ENCODE measurements at places on chromosomes 1 and 21.

- no peak for DNase-seq
Observed at GRCh38 chr1:113353580-113353979, 36.7 kb upstream of the MAGI3 start.

- peak; percentile 49 for DNase-seq
Observed at GRCh38 chr1:241551759-241552638, 19.8 kb downstream of the KMO start.

GRCh38 chr1:69643266-69643665 lies 75.5 kb downstream of the LRRC7 start:
- no peak for DNase-seq

- no peak for DNase-seq
Observed at GRCh38 chr1:214664651-214665433, 61.8 kb downstream of the CENPF start.

DNA sequence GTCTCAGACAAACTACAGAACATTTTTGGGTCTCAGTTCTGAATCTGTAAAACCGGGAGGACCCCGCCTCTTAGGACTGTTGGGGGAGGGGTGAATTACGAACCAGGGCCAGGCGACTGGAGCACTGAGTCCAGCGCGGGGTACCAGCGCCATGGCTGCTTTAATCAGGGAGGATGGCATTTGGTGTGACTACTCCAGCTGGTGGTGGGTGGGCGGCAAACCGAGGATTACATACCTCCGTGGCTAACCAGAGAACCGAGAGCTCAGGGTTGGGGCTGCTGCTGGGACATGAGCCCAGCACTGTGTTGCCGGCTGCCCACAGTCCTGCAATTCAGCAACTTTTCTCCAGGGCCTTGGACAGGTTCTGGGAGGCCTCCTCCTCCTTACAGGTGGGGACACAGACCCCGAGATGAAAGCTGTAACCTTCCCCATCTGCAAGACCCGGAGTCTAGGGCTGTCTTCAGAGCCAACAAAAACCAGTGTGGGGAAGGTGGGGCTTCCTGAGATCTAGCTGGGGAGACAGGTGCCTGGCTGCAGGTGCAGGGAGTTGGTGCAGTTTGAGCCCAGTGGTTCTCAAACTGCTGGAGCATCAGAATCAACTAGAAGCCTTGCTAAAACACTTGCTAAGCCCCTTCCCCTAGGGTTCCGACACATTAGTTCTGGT lies 273.5 kb downstream of the FOXD2 start:
- no peak for DNase-seq

GRCh38 chr1:20160034-20160433 lies 20.9 kb downstream of the PLA2G2F start:
- no peak for DNase-seq

DNA sequence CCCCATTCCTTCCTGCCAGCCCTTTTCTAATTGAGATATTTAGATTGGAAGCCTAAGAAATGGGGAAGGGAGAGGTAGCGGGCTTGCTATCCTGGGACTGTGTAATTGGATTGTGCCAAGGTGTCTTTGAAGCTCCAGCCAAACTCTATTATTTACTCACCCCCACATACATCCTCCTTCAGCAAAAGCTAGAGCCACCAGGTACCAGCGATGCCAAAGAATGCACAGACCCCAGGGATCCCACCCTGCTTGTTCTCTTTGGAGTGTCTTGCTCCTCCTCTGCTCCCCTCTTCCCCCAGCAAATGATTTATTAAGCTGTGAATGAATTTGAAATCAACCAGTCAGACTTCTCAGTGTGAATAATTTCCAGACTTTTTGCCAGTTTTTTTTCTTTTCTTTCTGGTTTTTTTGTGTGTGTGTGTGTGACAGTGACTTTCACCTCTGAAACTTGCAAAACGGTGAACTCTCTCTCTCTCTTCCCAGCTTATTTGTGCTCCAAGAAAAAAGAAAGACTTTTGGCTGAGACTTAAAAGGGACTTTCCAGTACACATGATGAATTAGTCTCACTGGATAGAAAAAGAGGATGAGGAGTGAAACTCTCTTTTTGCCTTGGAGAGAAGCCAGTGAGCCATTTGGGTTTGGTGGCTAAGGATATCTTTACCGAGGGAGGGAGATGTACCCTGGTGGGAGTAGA lies 1.8 kb downstream of the VASH2 start:
- no peak for DNase-seq

DNA sequence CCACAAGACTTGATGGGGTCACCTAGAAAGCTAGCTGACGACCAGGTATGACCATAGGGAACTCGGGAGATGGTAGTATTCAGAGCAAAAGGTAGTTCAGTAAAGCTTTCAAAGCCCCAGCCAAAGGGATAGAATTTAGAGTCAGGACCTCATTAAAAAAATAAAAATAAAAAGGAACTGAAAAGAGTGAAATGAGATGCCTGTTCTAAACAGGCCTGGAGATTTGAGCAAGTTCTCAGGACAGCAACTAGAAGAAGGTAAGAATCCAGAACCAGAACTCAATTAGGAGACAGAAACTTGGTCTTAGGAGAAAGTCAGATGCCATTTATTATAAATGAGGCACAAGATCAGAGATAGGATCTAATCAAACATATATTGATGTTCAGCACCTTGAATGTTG lies 265.5 kb upstream of the CACYBP start:
- DNase-seq, result no peak

GRCh38 chr1:36638268-36638667 lies 155.6 kb upstream of the CSF3R start:
- DNase-seq, result no peak

DNA sequence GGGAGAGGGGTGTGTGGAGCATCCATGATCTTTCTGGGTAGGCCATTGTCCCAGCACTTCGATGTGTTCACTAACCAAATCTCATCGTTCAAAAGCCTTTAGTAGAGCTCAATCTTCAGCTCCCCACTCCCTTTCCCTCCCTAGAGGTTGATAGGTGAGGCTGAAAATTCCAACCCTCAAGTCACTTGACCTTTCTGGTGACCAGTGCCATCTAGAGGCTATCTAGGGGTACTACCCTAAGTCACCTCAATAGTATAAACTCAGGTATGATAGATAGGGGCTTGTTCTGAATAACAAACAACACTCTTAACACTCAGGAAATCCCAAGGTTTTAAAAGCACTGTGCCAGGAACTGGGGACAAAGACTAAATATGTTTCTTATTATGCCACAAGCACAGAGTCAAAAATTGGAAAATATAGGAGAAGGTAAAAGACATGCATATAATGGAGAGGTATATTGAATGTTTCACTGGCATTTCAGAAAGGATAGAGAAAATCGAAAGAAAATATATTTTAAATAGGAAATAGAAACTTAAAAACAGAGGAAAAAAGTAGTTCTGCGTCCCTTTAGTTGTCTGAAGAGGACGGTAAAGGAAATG lies 42.9 kb upstream of the CD53 start:
- peak; percentile 66 for DNase-seq

DNA sequence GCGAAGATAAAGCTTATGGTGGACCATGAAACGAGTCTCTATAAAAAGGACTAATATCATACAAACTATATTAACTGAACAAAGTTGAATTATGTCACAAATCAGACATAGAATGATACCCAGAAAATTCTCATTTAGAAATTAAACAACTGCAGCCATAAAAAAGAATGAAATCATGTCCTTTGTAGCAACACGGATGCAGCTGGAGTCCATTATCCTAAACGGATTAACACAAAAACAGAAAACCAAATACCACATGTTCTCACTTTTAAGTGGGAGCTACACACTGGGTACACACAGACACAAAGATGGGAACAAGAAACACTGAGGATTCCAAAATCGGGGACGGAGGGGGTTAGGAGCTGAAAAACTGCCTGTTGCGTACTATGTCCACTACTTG lies 11.5 kb downstream of the COP1 start:
- DNase-seq, result no peak

DNA sequence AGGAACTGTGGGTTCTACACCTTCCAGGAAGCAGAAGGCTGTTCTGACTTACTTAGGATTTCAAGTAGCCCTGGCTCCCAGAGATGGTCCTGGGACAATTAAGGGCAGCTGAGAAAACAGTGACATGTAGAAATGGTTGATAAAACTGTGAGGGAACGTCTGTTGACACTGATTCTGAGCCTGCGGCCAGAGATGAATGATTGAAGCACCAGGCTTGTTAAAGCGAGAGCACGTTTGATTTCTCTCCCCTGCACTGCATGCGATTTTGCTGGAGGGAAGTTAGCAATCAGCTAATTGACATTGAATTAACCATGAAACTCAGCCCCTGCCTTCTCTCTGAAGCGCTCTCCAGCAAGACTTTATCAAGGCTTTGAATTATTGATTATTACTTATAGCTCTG lies 29.9 kb upstream of the POU3F1 start:
- DNase-seq, result no peak

- DNase-seq, result no peak
Observed at GRCh38 chr1:197197430-197197997, 51.0 kb upstream of the ASPM start.

DNA sequence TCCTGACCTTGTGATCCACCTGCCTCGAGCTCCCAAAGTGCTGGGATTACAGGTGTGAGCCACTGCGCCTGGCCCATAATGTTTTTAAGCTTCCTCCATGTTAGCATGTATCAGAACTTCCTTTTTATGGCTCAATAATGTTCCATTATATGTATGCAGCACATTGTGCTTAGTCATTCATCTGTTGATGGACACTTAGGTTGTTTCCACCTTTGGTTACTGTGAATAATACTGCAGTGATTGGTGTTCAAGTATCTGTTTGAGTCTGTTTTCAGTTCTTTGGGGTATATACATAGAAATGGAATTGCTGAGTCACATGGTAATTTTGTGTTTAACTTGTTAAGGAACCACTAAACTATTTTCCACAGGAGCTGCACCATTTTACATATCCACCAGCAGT lies 17.7 kb downstream of the CMPK1 start:
- no peak for DNase-seq

DNA sequence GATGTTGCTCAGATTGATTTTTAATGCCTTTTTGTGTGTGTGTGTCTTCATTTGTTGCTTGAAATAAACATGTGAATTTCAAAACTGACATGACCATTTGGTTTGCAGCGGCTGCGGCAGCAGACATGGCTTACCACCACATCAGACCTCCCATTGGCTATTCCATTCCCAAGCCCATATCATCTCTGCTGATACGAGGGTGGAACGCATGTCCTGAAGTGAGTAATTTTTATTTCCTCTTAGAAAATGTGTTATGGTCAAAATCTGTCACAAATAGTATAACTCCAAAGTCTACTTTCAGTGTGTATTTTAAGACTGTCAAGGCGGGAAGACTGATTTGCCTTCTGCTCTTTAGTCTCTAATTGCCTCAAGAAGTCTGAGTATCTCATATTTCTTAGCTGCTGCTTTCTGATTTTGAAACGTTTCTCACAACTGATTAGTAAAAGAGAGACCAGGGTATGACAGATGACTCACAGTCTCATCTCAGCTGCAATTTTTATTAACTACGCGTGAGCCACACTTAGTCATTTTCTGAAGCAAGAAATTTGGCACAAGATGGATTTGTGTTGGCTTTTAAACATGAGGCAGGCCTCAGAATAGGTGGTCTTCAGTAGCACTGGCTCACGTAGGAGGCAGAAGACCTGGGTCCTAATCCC lies 49.0 kb downstream of the LRRC53 start:
- DNase-seq, result no peak

DNA sequence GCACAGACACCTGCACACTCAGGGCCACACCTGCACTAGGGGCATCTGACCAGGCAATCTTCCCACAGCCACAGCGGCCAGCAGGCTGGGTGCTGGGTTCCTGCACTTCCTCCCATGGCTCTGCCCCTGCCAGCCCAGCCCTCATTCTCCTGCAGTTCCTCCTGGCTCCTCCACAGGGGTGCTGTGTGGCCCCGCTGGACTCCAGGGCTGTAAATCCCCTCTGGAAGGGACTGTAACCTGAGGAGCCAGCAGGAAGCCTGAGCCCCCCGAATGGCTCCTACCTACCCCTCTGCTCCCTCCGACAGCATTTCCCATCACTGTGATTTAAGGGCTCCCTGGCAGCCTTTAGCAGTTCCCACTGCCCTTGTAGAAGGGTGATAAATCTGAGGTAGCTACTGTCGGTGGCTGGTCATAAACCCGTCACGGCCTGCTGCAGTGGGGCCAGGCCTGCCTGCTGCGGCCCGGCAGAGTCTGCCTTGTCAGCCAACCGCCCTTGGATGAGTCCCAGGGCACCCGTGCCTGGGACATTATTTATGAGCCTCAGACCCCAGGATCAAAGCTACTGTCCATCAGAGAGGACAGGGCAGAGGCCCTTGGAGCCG lies 8.8 kb downstream of the UBL4B start:
- DNase-seq, result no peak

DNA sequence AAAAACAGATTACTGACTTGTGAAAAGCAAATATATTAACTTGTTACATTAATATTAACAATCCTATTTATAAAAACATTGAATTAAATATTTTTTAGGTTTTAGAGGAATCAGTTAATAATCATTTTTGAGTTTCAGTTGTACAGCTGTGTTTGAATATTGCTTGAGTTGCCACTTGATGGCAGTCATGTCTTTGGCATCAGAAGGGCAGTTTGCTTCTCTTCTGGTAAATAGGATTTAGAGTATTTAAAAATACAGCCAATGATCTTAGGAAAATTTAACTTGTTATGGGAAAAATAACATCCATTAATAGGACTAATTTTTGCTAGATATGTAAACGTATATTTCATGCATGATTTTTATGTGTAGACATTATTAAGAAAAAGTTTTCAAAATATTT lies 234.1 kb downstream of the NCAM2 start:
- DNase-seq, result no peak

GRCh38 chr1:144551543-144552424 lies 40.9 kb upstream of the PPIAL4F start:
- peak; percentile 68 for DNase-seq

DNA sequence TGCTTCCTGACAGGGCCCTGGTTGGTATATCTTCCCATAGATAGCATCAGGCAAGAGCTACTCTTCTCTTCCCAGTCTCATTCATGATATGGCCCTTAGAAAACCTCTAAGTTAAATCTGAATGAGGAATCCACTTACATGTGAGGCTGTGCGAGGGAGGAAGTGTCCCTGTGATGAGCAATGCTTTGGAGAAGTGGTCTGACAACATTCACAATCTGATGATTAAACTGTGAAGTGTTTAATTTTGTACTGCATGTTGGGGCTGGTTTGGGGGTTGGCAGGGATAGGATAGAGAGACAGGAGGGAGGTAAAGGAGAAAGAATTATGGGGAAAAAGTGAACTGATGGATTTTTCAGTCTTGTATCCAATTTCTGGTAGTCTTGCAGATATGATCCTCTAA lies 421.2 kb upstream of the DAB1 start:
- DNase-seq, result no peak

- no peak for DNase-seq
Observed at GRCh38 chr1:182777386-182777785, 12.2 kb upstream of the NPL start.

GRCh38 chr21:44337449-44337848 lies 1.7 kb downstream of the CFAP410 start:
- DNase-seq, result no peak

- no peak for DNase-seq
Observed at GRCh38 chr1:38083541-38083940, 36.9 kb upstream of the POU3F1 start.

DNA sequence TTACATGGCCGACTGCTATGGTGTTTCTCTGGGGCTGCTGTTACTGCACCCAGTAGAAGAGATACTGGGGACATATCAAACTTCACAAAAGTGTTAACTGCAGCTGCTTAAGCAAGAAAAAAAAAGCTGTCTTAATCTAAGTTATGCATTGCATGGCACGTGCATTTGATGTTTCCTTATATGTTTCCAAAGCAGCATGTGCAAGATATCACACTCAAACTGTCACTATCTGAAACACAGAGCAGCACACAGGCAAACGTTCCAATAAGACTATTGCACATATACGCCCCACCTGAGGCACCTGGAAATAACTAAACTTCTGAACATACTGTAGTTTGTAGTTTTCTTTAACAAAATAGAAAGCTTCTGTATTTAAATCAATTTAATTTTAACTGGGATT lies 671.4 kb upstream of the ADGRL2 start:
- no peak for DNase-seq

- DNase-seq, result no peak
Observed at GRCh38 chr1:181126871-181127587, 38.5 kb downstream of the IER5 start.

Measured in CD4-positive, alpha-beta T cell treated with Interleukin-6 at 100 ng/mL for 8 hours (primary cell).